ENCODE measurements at places on chromosomes 3 and 15. TPM values are rescaled to one million over a fixed set of nuclear protein-coding genes. Genes with fewer than 3 reads are reported as not detected.

- no peak overlapping the region for H3K4me3 ChIP-seq
- no peaks in the 10 kb centered on the region for H3K4me1 ChIP-seq
- no peak for DNase-seq
- H3K27me3 ChIP-seq, result no peaks in the 10 kb centered on the region
- no peaks in the 10 kb centered on the region for H3K36me3 ChIP-seq
Measured at GRCh38 chr3:55439657-55440056, 47.4 kb downstream of the WNT5A start.

DNA sequence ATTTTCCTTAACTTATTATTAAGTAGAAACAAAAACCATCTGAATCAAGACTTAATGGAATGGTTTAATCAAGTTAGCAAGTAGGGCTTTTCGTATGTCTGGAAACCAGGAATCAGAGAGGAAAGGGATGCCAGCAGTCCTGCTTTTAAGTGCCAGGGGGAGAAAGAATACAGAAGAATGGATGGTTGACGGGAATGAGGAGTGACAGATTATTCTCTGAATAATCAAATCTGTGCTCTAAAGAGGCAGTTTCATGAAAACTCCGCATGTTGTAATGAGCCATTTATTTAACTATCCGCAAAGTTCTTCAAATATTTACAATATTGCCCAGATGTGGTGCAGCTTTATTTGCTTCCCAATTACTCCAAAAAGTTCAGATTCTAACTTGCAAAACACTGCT, 103.0 kb downstream of the CTNNB1 start:
- H3K27me3 ChIP-seq, result no peaks in the 10 kb centered on the region
- no peak overlapping the region for H3K4me3 ChIP-seq
- no peaks in the 10 kb centered on the region for H3K4me1 ChIP-seq
- no peak for DNase-seq
- no peak overlapping the region for H3K27ac ChIP-seq

- no peaks in the 10 kb centered on the region for H3K4me1 ChIP-seq
- H3K27ac ChIP-seq, result no peak overlapping the region
- no peak for DNase-seq
- H3K36me3 ChIP-seq, result no peaks in the 10 kb centered on the region
Measured at GRCh38 chr3:159645874-159646273, 342.8 kb upstream of the IL12A start.

- no peaks in the 10 kb centered on the region for H3K27me3 ChIP-seq
- peak; percentile 87 for DNase-seq
- peak overlapping the region; percentile 91 for H3K4me3 ChIP-seq
- peaks cover 13% of the 10 kb centered on the region for H3K36me3 ChIP-seq
- peak overlapping the region; percentile 95 for H3K27ac ChIP-seq
- H3K4me1 ChIP-seq, result peaks cover 46% of the 10 kb centered on the region
Measured at GRCh38 chr3:129120254-129121004, 1.2 kb downstream of the RAB43 start.

GRCh38 chr3:143525408-143525807, 322.9 kb downstream of the SLC9A9 start:
- no peaks in the 10 kb centered on the region for H3K27me3 ChIP-seq
- H3K27ac ChIP-seq, result no peak overlapping the region
- DNase-seq, result no peak
- no peak overlapping the region for H3K4me3 ChIP-seq

Gene GP5
- total RNA-seq, result not detected

Gene TAGLN3
- not detected for total RNA-seq

DNA sequence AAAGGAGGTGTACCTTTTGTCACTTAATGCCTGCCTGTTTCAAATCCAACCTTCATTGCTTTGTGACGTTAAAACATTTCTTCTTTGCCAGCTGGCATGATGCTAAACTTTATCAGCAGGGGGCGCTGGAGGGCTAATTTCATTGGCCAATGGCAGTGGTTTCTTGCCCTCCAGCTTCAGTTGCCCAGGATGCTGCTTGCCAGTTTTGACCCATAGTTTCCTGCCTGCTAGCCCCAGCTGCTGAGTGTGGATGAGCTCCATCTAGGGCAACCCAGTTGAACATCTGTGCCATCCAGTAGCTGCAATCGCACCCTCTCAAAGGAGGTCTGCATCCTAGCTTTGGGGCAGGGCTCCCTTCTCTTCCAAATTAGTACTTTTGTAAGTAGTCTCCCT, 22.1 kb downstream of the ACKR2 start:
- H3K36me3 ChIP-seq, result no peaks in the 10 kb centered on the region
- no peaks in the 10 kb centered on the region for H3K27me3 ChIP-seq
- no peaks in the 10 kb centered on the region for H3K4me1 ChIP-seq
- H3K4me3 ChIP-seq, result no peak overlapping the region

- no peaks in the 10 kb centered on the region for H3K4me1 ChIP-seq
- H3K4me3 ChIP-seq, result no peak overlapping the region
- DNase-seq, result no peak
Measured at GRCh38 chr15:67479781-67480505, 41.0 kb upstream of the C15orf61 start.

GRCh38 chr15:90597577-90597976, 67.9 kb downstream of the CRTC3 start:
- no peaks in the 10 kb centered on the region for H3K27me3 ChIP-seq
- DNase-seq, result no peak
- peaks cover 58% of the 10 kb centered on the region for H3K4me1 ChIP-seq
- peaks cover 13% of the 10 kb centered on the region for H3K36me3 ChIP-seq
- H3K27ac ChIP-seq, result peak overlapping the region; percentile 67

DNA sequence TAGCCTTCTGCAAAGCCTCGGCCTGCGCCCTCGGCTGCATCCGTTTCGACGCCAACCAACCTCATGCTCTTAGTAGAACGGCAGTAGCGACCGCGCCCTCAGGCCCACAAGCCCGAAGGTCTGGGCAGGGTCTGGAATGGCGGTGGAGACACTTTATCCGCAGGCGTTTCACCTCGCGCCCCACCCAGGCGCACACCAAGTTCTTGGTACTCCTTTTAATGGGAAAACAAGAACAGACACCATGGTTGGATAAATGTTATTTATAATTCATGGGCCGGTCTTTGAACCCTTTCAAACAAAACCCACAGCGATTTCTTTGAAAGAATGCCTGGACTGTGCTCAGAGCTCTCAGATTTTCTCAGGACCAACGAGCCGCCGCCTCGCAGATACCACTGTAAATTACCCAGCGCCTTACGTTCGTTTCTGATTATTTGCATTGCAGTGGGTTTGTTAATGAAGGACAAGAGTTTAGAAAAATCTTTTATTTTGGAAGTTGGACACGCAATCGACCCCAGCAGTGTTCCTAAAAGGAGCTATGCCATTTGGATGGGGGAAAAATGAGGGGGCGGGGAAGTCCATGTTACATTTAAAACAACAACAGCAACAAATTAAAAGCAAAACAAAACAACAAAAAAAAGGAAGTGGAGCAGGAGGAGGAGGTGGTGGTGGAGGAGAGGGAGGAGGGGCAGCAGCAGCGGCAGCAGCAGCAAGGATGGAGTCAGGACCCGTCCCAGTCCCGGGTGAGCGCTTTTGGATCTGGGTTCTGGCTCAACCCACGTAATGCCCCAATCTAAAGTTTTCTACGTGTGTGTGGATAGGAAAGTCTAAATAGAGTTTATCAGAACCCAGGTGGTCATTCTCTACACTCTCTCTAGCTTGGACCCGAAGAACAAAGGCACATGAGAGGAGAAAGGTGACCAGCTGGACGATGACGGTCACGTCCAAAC, 993 bp upstream of the ISL2 start:
- DNase-seq, result no peak
- peaks cover 36% of the 10 kb centered on the region for H3K4me1 ChIP-seq
- no peak overlapping the region for H3K27ac ChIP-seq
- H3K36me3 ChIP-seq, result no peaks in the 10 kb centered on the region
- H3K4me3 ChIP-seq, result no peak overlapping the region
- H3K27me3 ChIP-seq, result peaks cover 4% of the 10 kb centered on the region

Gene SCAMP5
- 1.0 TPM for total RNA-seq

Gene OR5K2
- total RNA-seq, result not detected

DNA sequence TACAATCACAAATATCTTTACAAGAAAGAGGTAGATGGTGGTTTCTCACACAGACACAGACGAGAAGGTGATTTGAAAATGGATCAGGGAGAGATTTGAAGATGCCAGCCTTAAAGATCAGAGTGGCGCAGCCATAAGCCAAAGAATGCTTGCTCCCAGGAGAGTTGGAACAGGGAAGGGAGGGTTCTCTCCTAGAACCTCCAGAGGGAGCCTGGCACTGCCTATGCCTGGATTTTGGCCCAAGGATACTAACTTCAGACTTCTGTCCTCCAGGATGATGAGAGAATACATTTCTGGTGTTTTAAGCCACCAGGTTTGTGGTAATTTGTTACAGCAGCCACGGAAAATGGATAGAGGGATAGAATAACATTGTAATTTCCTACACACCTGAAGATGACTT, 279.1 kb downstream of the FAM43A start:
- no peaks in the 10 kb centered on the region for H3K4me1 ChIP-seq
- no peak overlapping the region for H3K4me3 ChIP-seq
- no peak overlapping the region for H3K27ac ChIP-seq
- H3K36me3 ChIP-seq, result no peaks in the 10 kb centered on the region

DNA sequence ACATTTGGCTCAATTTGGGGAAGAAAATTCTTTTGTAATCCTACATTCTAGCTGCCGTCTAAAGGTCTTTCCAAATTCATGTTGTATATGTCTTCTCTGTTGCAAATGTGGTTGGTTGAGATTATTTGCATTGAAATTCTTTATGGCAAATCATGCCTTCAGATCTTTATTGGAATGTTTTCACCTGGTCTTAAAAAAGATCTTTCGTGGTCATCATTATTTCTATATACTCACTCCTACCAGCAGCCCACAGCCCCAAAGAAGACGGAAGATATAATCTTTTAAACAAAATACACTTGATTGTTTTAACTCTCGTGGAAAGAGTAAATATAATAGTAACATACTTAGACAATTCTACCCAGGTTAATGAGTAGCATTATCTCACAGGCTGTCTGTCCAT, 41.5 kb upstream of the PPARG start:
- no peaks in the 10 kb centered on the region for H3K4me1 ChIP-seq
- H3K27me3 ChIP-seq, result no peaks in the 10 kb centered on the region
- H3K4me3 ChIP-seq, result no peak overlapping the region
- DNase-seq, result no peak
- no peak overlapping the region for H3K27ac ChIP-seq
- no peaks in the 10 kb centered on the region for H3K36me3 ChIP-seq

DNA sequence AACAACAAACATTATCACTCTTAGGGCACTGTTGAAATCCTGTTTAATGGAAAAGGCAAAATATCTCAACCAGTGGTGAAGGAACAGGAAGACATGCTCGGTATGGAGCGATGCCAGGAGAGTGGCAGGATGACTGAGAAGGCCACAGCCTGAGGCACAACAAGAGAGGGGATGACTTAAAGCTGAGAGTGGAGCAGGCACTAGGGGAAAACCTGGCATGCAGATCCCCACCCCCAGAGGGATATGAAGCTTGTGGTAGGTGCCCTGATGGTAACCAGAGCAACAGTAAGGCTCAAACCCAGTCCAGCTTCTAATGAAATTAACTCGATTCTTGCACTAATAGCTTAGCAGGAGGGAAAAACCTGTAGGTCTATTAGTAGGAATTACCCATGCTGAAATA, 40.4 kb downstream of the LYSMD4 start:
- no peaks in the 10 kb centered on the region for H3K27me3 ChIP-seq
- H3K4me3 ChIP-seq, result no peak overlapping the region
- no peak overlapping the region for H3K27ac ChIP-seq
- H3K4me1 ChIP-seq, result no peaks in the 10 kb centered on the region
- peaks cover 11% of the 10 kb centered on the region for H3K36me3 ChIP-seq

DNA sequence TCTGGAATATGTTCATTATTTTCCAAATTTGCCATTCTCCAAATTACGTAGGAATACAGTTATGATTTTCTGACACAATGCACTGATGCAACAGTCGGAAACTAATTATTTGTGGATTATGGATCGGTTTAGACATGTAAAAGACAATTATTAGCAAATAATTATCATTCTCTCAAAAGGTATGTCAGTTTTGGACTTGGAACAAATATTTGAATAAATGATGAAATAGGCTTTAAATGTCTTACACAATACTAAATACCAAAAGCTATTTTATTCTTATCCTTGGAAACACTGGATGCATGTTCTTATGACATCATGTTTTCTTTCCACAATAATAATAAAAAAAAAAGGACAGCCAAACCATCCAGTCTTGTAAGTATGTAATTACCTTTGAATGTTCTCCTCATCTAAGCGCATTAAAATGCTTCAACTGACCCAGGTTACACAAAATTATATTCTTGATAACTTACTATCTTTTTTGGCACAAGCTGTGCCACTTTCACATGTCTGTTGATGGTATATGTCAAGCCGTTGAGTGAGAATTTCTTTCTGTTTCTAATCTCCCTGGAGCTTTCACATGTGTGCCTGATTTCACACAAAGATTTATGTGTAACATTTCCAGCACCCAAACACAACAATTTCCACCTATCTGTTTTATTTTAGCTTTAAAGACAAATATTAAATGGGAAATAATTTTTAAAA, 238.5 kb upstream of the ZNF385D start:
- DNase-seq, result no peak

DNA sequence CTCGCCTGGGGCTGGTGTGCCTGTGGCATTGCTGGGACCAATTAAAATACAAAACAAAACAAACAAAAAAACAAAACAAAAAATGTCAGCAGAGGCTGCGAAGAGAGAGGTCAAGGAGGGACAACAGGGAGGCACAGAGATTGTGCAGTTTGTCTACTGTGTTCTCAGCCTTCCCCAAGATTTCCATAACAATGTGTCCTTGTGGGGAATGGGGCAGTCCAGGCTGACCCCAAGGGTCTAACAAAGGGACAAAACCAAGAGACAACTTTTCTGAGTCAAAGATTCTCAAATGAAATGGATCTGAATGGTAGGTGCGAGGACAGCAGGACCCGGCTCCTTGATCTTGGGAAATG, 46.4 kb upstream of the TRPM1 start:
- H3K27ac ChIP-seq, result no peak overlapping the region
- H3K27me3 ChIP-seq, result no peaks in the 10 kb centered on the region
- no peaks in the 10 kb centered on the region for H3K4me1 ChIP-seq
- H3K36me3 ChIP-seq, result no peaks in the 10 kb centered on the region
- DNase-seq, result no peak

Gene DNAH1
- total RNA-seq, result 10.8 TPM

DNA sequence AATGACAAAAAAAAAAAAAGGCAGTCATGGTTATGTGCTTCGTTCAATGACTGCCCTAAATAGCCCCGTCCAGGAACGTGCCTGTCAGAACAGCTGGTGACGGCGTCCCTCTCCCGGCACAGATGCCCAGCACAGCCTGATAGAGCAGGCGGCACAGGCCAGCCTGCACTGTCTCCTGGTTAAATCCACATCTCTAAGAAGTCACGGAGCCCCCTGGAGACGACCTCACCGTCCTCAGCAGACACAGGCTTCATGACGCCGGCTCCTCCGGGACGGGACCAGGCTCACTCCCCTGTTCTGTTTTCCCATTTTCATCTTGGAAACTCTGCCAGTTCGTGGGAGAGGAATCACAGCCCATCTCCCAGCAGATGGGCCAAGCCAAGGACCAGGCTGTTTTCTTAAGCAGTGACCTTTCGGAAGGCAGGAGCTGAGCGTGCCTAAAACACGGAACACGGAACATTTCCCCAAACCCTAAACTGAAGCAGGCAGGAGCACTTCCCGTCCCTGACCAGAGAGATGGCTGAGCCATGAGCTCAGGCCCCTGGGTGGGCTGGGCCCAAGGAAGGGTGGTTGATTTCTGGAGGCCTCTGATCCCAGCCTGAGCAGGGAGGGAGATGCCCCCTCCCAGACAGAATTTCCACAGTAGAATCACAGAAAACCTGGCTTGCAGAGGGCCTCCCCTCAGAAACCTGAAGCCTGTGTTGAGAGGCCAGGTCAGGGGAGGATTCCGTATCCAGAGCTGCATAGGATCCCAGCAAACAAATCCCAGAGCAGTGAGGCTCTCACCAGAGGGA, 35.9 kb downstream of the ADCY5 start:
- no peak for DNase-seq
- H3K4me3 ChIP-seq, result no peak overlapping the region
- no peaks in the 10 kb centered on the region for H3K27me3 ChIP-seq
- no peaks in the 10 kb centered on the region for H3K36me3 ChIP-seq
- peak overlapping the region; percentile 34 for H3K27ac ChIP-seq

Data from upper lobe of left lung (tissue), 6 donors.